T1000 (cell line): ENCODE measurements at places on chromosomes 1 and 21.

DNA sequence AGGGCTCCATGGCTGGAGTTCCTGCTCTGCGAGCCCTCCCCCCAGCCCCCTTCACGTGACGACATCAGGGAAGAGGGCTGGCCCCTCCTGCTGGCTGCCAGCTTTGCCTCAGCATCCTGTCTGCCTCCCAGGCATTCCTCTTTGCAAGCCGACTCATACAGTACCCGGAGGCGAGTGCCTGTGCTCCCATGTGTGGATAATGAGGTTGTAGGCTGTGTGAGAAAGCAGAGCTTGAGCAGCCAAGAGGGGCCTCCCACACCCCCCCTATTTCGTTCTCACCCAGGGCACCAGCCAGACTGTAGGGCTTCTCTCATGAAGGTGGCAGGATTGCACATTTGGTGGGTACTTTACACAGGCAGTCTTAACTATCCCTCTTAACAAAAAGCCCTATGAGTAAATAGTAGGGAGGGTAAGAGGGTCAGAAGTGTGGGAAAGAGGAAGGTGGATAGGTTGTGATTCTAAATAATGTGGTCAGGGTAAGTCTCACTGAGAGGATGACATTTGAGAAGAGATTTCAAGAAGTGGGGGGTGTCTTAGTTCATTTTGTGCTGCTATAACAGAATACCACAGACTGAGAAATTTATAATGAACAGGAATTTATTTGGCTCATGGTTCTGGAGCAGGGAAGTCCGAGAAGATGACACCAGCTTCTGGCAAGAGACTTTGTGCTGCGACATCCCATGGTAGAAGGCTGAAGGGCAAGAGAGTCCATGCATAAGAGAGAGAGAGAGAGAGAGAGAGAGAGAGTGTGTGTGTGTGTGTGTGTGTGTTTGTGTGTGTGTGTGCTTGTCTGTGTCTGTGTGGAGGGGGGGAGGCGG is 113.5 kb downstream of the OMA1 start:
- peak; percentile 60 for DNase-seq

GRCh38 chr21:42698733-42699132 is 45.3 kb downstream of the PDE9A start:
- no peak for DNase-seq

DNA sequence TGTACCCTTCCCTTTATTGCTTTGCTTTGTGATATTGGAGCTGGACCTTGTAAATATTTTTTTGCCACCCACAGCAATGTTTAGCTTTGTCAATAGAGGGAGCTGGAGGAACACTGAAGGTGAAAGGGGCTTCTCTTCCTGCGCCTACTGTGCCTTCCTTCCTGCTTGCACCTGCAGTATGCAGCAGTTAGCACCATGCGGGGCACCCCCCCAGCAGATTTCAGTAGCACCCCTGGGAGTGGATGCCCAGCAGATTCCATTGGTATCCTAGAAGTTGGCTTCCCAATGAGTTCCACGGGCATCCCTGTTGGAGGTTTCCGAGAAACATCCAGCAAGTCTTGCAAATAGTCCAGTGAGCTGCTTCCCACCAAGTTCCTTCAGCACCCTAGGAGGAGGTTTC is 25.6 kb downstream of the S100A10 start:
- peak; percentile 20 for DNase-seq

DNA sequence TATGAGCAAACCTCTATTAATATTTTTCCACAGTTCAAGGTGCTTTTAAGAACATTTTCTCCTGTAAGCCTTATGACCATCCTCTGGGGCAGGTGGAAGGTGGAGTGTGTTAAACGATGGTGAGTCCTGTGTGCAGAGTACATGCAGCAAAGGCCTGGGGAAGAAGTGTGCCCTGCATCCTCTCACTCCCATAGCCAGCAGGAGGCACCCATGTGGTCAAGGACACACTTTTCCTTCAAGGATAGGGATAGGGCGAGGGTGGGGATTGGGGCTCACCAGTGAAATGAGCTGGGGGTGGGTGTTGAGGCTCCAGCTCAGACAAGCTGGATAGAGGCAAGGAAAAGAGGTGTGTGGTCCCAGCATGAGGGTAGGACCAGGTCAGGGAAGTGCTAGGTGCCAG is 120.8 kb upstream of the KCNE2 start:
- DNase-seq, result no peak

DNA sequence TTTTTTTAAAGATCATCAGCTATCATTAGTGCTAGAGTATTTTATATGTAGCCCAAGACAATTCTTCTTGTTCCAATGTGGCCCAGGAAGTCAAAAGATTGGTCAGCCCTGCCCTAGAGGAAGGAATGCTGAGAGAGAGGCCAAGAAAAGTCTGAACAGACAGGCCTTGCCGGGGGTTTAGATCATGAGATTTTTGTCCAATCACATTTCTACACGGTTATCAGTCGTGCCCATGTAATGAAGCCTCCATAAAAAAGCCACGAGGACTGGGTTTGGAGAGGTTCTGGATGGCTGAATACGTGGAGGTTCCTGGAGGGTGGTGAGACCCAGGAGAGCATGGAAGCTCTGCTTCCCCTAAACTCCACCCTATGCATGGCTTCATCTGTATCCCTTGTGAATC is 24.3 kb upstream of the ENO1 start:
- DNase-seq, result no peak

DNA sequence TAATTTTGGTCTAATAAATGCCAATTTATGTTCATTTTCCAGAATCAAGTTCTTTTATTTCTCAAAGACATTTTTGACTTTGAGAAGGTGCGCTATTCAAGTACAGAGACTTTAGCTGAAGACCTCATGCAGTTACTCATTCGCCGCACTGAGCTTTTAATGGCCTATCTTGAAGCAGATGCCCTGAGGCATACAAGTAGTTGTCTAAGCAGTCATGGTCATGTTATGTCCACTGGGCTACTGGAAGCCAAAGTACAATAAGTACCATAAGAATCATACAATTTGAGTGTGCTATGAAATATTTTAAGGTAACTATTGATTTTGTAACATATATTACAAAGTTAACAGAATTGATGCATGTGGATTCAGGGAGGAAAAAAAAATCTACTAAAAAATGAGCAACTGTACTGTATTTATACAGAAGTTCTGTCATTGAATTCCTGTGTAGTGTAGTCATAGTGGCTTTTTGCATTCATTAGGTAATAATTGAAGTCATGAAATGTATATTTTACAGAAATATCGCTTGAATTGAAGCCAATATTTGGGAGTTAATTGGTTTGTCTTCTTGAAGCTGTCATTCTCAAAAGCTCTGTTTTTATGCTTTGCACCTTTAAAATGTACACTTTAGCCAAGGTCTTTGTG is 13.5 kb upstream of the NEXN start:
- DNase-seq, result peak; percentile 64

DNA sequence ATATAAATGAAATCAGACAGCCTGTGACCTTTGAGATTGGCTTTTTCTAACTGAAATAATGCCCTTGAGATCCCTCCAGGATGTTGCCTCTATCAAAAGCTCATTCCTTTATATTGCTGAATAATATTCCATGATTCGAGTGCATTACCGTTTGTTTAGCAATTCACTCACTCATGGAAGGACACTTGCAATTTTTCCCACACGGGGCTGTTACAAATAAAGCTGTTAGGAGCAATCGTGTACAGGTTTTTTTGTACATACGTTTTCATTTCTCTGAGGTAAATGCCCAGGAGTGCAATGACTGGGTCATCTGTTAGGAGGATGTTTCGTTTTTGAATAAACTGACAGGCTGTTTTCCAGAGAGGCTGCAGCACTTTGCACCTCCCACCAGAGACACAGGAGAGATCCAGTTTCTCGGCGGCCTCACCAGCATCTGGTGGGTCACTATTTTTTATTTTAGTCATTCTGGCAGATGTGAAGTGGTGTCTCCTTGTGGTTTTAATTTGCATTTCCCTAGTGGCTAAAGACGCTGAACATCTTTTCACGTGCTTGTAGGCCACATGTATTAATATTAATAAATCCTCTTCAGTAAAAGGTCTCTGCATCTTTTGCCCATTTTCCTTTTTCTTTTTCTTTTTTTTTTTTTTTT is 11.0 kb downstream of the PRDM15 start:
- DNase-seq, result no peak

- no peak for DNase-seq
Observed at GRCh38 chr1:191609305-191609704, 549.0 kb upstream of the RGS18 start.

DNA sequence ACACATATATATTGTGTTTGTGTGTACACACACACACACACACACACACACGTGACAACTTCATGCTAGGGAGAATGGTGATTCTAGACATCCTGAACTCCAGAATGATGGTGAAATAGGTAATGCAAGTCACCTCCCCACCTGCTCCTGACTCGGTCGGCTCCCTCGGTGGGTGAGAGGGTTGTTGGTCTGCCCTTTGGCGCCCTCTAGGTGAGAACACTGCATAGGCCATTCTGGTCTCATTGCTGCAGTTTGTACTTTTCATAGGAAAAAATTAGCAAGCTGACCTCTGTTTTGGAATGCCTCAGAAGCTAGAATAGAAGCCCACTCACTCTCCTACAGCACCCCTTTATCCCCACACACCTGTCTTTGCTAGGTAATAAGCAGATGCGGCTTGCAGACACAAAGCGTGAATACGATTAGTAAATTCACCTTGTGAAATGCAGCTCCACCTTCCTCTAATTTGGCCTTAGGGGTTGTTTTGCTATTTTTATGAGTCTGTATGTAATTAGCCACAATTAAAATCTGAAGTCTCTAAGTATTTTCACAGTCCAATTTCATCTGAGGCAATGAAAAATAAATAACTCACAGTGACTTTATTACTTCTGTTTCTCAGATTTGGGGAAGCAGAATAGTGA is 130.0 kb upstream of the KCNJ15 start:
- DNase-seq, result peak; percentile 1

- no peak for DNase-seq
Observed at GRCh38 chr1:201662646-201663045, 123.7 kb downstream of the NAV1 start.

DNA sequence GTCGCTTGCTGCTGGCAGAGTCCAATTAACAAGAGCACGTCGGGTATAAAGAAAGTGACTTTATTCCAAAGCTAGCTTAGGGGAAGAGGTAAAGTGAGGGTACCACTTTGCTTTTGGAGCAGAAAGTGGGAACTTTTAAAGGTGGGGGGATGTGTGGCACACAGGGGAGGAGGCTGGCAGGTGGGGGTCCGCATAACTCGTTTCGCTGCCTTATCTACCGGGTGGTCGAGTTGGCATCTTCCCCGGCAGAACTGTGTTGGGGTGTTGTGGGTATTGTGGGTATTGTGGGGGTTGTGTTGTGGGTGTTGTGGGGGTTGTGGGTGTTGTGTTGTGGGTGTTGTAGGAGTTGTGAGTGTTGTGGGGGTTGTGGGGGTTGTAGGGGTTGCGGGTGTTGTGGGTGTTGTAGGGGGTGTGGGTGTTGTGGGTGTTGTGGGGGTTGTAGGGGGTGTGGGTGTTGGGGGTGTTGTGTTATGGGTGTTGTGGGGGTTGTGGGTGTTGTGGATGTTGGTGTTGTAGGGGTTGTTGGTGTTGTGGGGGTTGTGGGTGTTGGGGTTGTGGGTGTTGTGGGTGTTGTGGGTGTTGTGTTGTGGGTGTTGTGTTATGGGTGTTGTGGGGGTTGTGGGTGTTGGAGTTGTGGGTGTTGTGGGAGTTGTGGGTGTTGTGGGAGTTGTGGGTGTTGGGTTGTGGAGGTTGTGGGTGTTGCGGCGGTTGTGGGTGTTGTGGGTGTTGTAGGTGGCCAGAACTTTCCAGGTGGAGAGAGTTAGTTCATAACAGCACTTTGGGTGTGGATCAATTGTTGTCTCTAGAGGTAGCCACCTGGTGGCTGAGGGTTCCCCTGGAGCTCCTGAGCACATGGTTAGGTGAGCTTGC is 52.7 kb downstream of the AGPAT3 start:
- no peak for DNase-seq

GRCh38 chr21:43653626-43654025 is 5.7 kb downstream of the HSF2BP start:
- DNase-seq, result no peak

GRCh38 chr1:180173952-180174351 is 19.3 kb downstream of the QSOX1 start:
- peak; percentile 55 for DNase-seq

DNA sequence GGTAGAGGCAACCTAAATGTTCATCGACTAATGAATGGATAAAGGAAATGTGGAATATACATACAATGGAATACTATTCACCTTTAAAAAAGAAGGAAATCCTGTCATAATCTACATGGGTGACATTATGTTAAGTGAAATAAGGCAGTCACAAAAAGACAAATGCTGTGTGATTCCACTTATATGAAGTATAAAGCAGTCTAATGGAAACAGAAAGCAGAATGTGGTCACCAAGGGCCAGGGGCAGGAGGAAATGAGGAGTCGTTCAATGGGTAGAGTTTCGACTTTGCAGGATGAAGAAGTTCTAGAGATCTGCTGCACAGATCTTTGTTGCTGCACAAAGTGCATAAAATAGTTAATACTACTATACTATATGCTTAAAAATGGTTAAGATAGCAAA is 7.8 kb downstream of the DIPK1A start:
- DNase-seq, result no peak

GRCh38 chr1:1602304-1602967 is 2.5 kb upstream of the FNDC10 start:
- DNase-seq, result no peak

DNA sequence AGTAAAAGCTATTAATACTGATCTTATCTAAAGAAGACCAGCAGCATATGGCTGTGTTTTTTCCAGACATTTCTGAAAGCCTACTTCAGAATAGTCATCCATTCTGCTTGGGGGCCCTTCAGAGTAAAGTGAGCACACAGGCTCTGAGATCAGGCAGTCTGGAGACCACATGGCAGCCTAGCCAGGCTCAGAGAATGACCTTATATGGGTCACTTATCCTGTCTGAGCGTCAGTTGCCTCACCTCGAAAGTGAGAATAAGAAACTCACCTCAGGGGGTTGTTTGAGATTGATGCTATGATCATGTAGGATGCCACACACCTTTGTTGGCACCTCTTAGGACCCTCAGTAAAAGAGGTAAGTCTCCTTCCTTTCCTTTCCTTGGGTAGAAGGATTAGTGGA is 270.4 kb downstream of the GRIK1 start:
- DNase-seq, result no peak

DNA sequence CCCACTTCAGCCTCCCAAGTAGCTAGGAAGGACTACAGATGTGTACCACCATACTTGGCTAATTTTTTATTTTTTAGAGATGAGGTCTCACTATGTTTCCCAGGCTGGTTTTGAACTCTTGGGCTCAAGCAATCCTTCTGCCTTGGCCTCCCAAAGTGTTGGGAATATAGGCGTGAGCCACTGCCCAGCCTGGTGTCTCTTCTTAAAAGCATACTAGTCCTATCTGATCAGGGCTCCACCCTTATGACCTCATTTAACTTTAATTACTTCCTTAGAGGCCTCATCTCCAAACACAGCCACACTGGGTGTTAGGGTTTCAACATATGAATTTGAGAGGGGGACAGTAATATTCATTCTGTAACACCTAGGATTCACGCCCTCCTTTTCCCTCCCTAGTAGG is 130.9 kb downstream of the GLIS1 start:
- no peak for DNase-seq

GRCh38 chr1:234836045-234836681 is 226.2 kb upstream of the IRF2BP2 start:
- no peak for DNase-seq

GRCh38 chr1:94425821-94426484 is 7.8 kb downstream of the ABCD3 start:
- DNase-seq, result no peak
